T-helper 1 cell (primary cell): ENCODE measurements at places on chromosomes 2 and 18.

- no peak for DNase-seq
Measured at GRCh38 chr2:75752828-75753227, 42.1 kb upstream of the GCFC2 start.

GRCh38 chr2:137983581-137983980 is 19.3 kb downstream of the HNMT start:
- DNase-seq = no peak

- DNase-seq = no peak
Measured at GRCh38 chr2:23430263-23430662, 45.3 kb downstream of the KLHL29 start.

DNA sequence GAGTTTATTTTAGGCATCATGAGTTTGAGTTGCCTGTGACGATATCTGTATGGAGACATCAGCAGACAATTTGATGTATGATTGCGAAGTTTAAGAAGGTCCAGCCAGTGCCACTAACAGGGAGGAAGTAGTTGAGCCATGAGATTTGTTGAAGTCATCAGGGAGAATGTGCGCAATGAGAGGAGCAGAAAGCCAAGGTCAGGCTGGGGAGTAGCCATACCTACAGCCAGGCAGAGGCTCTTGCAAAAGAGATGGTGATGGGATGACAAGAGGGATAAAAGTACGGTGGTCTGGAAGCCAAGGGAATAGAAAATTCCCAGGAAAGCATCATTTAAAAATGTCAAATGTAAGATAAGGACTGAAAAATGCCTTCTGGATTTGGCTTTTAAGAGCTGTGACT is 51.2 kb downstream of the LIMS1 start:
- DNase-seq = no peak

- no peak for DNase-seq
Measured at GRCh38 chr2:15565994-15566671, 5.0 kb upstream of the NBAS start.

GRCh38 chr18:31070206-31070605 is 27.7 kb upstream of the DSC3 start:
- no peak for DNase-seq

- DNase-seq = no peak
Measured at GRCh38 chr2:136164280-136164776, 46.4 kb upstream of the CXCR4 start.

DNA sequence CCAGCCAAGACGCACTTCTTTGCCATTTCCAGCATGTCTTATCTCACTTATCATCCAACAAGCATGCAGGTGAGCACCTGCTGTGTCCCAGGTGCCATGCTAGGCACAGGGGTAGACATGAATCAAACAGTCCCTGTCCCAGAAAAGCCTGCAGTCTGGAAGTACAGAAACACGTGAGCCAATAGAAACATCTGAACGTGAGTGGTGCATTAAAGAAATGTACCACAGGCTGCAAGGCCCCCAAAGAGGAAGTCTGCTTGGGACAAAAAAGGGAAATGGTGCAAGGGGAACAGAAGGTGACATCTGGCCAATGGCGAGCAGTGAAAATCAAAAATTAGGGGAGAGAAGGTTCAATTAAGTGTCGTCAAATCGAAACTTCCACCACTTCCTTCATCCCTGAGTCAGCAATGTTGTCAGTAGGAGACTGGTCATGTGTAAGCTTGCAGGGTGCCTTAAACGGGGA is 17.6 kb upstream of the TMEM247 start:
- no peak for DNase-seq

DNA sequence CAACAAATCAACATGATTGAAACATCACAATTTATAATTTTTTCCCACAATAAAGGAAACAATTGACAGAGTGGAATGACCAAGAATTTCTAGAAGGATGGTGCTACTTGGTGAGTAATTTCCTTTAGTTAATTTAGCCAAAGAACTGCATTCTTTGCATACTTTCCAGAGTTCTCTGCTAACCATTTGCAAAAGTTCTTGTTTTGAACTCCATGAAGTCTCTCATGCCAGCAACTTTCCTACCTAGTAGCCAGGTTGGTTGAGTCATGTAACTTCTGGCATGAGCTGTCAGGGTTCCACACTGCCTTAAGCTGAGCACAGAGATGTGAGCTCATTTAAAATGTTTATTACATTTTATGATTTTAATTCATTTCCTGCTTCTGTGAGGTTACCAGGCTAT is 539.6 kb downstream of the PID1 start:
- no peak for DNase-seq

GRCh38 chr2:15799432-15799827 is 140.9 kb upstream of the MYCN start:
- DNase-seq = no peak

- no peak for DNase-seq
Measured at GRCh38 chr2:105644174-105644980, 100.3 kb upstream of the NCK2 start.

DNA sequence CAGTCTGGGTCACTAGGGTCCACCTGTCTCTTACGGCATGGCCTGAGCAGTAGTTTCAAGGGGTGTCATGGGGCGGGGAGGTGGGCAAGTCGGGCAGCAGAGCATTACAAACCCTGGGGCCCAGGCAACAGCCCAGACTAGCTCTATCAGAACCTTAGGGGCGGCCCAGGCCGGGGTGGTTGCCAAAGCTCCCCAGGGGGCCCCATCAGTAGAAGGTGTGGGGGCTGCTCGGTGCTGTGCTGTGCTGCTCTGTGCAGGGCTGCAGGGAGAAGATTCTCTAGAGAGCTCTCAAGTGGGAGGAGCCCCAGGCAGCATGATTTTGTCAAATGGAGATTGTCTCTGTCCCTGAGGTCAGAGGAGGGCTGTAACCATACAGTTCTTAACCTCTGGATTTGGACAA is 36.4 kb upstream of the SLC14A1 start:
- no peak for DNase-seq

- DNase-seq = no peak
Measured at GRCh38 chr2:190748966-190749365, 100.1 kb downstream of the NAB1 start.

DNA sequence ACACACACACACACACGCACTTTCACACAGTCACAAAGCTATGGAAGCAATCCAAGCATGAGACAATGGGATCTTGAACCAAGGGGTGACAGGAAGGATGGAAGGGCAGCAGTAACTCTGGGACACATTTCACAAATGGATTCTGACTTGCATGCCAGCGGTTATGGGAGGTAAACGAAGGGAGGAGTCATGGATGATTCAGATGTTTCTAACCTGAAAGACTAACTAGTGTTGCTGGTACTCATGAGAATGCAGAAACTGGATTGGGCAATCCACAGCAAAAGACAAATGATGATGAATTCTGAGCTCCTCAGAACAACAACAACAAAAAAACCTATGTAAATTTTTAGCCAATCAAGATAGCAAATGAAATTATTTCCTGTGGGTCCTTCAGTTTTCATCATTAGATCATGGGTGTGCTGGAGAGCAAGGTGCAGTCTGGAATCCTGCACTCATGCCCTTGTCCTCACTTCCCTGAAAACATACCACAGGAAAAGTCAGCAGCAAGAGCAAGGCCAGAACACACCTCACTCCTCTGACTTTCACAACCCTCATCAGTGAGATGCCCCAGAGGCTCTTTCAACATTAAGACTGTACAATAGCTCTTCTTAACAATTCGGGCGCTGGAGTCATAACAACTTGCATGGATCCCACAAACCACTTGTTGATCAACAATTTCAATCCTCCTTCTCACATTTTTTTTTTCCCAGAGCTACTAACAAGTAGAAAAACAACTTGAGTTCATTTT is 32.6 kb downstream of the ABCA12 start:
- no peak for DNase-seq

DNA sequence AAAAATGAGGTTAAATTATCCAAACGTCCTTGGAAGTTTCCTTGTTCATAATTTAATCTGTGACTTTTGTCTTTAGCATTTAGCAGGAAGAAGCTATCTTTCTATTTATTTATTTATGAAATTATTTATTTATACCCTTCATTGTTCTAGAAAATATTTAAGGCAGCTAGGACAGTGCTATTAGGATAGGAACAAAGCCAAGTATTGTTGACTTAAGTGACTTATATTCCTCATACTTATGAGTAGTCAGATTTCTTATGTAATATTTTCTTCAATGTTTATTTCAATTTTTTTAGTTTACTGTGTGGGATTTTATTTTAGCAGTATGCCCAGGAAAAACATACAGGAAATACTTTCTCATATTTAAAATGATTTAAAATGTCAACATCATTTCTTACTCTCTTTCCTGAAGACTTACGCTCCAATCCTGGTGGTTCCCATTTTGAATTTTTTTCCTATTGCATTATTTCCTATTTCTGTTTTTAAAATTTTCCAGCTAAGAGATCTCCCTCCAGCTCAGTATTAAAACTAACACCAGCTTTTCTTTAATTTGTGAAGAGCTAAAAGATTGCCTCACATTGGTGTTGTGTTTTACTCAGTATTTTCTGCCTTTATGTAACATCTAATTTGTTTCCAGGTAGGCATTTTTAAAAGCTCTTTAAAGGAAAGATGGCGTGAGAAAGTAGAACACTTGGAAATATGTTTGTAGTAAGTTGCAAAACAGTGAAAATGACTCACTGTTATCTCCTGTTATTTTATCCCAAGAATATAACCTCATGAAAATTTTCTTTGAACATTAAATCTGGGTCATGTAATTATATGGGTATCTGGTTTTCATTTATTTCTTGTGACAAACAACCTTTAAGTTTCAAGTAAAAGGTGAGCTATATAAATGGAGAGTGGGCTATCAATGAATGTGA is 32.2 kb downstream of the MAPRE2 start:
- DNase-seq = no peak

DNA sequence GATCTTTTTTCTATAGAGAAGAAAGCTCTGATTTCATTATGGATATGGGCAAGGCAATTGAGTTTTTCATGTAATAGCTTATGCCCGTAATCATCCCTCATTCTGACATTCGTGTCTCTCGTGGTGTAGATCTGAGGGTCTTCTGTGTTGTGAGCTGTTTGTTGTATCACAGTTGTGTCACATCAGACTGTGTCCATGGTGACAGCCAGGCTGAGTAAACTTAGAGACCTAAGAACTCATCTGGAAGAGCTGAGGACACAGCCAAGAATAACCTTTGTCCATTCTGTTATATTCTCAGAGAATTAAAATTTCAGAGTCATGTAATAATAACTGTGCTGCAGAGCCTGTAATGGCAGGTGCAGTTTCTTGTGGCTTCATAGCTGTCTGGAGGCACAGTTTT is 116.5 kb downstream of the ATP9B start:
- no peak for DNase-seq

DNA sequence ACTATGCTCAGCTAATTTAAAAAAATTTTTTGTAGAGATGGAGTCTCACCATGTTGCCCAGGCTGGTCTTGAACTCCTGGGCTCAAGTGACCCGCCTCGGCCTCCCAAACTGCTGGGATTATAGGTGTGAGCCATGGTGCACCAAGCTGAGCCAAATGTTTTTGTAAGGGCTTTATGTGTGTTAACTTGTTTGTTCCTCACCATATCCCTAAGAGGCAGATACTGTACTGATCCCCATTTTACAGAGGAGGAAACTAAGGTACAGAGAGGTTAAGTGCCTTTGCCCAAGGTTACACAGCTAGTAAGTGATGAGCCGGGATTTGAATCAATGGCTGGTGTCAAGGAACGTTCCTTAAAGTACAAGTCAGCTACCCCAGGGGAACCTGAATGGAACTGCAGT is 85.3 kb upstream of the KLF7 start:
- DNase-seq = no peak

GRCh38 chr18:42038936-42039335 is 83.9 kb downstream of the PIK3C3 start:
- no peak for DNase-seq

DNA sequence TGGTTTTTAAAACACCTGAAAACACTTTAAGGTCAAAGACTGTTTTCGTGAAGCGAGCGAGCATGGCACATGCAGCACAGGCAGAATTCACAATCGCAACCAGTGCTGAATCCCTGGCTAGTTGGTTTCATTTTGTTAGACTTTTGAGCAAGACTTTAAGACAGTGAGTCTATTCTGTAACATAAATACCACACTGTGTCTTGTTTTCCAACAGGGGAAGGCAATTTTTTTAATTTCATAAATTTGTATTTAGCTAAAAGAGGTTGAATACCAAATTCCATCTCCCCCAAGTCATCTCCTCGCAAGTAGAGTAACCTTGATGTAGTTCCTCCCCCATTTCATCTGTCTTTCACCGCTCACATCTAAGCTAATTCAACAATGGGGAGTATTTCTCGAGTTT is 1.4 kb downstream of the CERKL start:
- no peak for DNase-seq

- no peak for DNase-seq
Measured at GRCh38 chr2:95531254-95531771, 46.8 kb upstream of the TRIM43B start.

- DNase-seq = no peak
Measured at GRCh38 chr2:160063271-160063670, 856 bp upstream of the PLA2R1 start.

- no peak for DNase-seq
Measured at GRCh38 chr2:898319-898718, 52.3 kb upstream of the SNTG2 start.

DNA sequence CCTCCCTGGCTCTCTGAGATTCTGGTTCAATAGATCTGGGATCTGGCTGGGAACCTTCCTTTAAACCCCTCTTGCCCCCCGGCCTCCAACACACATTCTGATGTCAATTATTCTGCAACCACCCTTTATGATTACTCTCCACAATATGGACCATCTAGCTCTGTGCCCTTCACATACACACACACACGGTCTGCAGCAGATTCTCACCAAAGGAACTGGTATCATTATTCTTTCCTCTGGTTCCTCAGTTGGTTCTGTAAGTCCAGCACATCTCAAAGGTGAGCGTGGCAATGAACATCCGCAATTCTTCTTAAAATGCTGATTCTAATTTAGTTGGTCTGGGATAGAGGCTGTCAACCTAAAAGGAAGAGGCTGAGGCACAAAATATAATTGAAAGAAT is 2.8 kb upstream of the TMEM163 start:
- no peak for DNase-seq

DNA sequence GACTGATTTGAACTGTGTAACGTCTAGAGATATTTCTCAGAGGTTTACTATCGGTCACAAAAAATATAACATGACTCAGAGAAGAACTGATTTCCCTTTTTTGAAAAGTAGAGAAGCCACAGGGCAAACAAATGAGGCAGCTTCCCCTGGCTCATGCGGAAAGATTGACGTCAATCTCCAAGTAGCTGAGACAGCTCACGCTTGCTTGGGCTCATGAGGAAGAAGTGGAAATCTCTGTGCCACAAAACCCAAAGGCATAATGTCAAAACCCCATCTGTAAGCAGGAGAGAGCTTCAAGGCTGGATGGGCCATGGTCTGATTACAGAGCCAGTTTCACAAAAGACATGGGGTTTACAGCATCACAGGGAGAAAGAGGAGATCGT is 188.1 kb downstream of the ARL4C start:
- DNase-seq = peak; percentile 56

- DNase-seq = no peak
Measured at GRCh38 chr2:45469314-45470099, 141.6 kb downstream of the SRBD1 start.

DNA sequence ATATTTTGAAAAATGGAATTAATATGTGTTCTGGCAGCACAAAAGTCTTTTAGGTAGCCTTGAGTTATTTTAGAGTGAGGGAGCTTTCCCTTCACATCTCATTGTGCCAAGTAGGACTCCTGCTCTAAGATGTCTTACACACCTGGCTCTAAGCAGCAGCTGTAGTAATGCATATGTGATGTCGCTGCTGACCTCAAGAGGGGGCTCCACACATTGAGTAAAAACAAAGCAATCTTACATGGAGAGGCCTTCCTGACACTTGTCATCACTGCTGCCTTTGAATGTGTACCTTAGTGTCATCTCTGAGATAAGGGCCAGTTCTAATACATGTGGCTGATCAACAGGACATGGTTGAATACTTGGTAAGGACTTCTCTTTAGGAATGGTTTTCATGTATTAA is 75.8 kb downstream of the ACTR3 start:
- DNase-seq = no peak

- DNase-seq = no peak
Measured at GRCh38 chr2:181446985-181447384, 10.2 kb upstream of the ITGA4 start.
